Stimulated activated CD8-positive, alpha-beta memory T cell treated with anti-CD3 and anti-CD28 coated beads, Interleukin-4, amount 100 ng/mL, for 4 hours (primary cell): ENCODE measurements at places on chromosomes 1 and 21.

DNA sequence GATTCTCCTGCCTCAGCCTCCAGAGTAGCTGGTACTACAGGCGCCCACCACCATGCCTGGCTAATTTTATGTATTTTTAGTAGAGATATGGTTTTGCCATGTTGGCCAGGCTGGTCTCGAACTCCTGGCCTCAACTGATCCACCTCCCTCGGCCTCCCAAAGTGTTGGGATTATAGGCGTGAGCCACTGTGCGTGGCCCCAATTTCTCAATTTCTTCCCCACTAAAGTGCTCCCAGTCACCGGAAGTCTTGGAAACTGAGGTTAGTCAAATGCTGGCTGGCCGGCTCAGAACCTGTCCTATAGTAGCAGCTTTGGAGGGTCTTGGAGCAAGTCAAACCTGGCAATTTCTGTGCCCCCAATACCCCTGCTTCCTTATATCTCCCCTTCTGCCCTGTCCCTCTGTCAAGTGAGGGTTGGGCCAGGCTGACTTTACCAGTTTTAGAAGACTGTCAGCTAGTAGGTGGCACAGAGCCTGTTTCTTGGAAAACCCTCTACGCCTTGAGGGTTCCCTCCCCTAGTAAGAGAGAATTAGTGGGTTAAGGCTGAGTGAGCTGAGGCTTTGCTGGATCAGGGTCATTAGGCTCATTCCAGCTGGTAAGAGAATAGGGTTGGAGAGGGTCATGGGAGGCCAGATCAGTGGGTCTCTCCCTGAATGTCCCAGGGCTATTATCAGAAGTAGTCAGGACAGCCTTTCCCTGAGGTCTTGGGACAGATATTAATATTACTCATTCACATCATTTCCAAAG lies 8.3 kb upstream of the EPB41 start:
- no peak for DNase-seq

DNA sequence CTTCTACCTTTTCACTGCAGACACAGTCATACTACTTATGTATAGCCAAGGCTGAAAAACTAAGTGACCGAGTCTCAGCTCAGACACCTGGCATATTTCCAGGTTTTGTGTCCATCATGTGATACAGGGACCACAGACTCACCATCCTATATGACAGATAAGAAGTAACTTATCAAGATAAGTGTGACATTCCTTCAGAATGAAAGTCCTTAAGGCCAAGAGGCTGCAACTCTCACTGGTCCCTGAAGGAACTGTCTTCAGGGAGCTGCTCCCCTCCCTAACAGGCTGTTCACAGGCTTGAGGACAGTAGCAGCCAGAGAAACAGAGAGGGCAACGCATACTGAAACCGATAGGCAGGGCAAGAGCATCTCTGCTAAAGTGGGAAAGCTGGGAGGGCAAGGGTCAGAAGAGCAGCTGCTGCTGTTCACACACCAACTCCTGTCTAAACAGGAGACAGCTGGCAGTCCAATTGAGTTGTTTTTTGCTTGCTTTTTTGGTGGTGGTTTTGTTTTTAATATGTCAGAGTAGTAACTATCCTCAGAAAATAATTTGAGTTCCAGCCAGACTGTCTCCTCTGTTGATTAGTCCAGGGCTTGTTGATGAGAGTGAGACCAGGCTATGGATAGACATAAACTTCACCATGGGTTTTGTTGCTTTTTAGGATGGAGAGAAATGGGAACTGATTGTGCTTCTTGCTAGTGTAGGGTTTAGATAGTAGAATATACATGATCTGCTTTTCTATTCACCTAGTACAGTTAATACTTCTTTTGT lies 67.7 kb downstream of the MACF1 start:
- DNase-seq: no peak

GRCh38 chr21:20999659-21000058 lies 1.4 kb downstream of the NCAM2 start:
- no peak for DNase-seq

DNA sequence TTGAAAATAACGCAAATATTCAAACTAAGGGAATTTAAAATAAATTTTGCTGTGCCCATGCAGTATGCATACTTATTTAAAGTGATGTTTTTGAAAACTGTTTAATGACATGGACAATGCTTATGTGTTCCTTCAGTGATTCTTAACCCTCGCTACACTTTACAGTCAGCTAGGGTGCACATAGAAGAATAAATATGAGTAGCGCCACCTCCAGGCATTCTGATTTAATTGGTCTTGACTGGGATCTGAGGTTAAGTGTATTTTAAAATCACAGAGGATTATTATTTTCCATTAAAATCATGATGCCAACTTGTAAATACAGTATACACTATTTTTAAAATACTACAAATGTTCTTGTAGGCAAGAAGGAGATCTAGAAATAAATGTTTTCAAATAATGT lies 373.5 kb upstream of the ADGRL4 start:
- DNase-seq: no peak

DNA sequence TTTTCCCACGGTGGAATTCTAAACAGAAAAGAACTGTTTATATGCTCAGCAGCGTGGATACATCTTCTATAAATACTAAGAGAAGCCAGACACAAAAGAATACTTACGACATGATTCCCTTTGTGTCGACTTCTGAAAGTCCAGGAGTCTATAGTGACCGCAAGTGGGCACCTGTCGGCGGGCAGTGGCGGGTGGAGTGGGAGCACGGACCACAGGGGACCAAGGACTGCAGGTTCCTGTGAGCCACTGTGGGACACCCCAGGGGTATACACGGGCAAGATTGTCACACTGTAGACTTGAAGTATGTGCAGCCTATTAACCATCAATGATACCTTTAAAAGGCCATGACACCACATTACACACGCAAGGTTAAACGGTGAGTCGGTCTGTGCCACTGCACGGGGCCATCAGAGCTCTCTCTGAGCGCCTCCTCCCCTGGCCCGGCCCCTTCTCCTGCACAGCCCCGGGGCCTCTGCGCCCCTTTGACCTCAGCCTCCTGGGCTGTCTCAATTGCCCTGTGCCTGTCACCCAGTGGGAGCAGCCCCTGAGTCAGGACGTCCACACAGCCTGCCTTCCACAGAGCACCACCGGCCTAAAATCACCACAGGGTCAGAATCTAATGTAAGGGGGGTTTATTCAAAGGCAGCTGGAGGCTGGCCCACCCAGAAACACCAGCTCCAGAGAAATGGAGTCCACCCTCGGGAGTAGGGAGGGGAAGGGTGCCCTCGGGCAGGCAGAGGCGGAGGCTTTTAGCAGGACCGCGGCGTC lies 90.0 kb upstream of the COL6A1 start:
- DNase-seq: no peak

- DNase-seq: no peak
Measured at GRCh38 chr1:38990386-38990737, 714 bp upstream of the AKIRIN1 start.

- no peak for DNase-seq
Measured at GRCh38 chr1:205229399-205229871, 1.7 kb downstream of the TMCC2 start.

- DNase-seq: no peak
Measured at GRCh38 chr1:50271968-50272578, 151.2 kb downstream of the DMRTA2 start.

GRCh38 chr1:145947551-145947950 lies 10.3 kb downstream of the LIX1L start:
- DNase-seq: no peak

DNA sequence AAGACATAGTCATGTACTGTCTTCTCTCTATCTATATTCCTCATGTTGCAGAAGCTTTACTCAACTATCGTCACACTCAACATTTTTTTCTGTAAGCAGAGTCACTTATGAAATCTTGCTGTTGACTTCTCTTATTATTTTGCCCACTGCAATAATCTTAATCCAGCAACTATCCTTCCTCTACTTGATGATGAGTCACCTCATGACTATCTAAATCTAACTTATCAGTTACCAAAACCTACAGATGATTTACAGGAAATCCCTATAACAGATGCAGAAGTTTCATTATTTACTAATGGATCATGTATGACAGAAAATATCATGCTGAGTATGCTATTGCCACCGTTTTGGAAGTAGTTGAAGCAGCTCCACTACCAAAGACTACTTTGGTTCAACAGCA lies 378.9 kb downstream of the DUSP10 start:
- no peak for DNase-seq

- no peak for DNase-seq
Measured at GRCh38 chr1:66532798-66533783, 862 bp upstream of the SGIP1 start.

DNA sequence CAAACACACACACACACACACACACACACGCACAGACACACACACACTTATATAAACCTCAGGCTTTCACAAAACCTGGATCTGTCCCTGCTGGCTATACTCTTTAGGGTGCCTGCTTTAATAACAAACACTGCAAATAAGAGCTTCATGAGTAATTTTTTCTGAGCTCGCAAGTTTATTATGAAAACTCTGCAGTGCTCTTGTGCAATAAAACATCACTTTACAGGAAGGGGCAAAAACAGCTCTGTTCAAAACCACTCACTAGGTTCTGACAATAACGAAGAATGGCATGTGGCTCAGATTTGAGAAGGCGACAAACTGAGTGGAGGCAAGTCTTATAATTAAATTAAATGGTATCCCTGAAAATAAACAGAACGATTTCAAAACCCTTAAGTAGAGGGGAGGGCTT lies 42.6 kb upstream of the CTPS1 start:
- DNase-seq: no peak

DNA sequence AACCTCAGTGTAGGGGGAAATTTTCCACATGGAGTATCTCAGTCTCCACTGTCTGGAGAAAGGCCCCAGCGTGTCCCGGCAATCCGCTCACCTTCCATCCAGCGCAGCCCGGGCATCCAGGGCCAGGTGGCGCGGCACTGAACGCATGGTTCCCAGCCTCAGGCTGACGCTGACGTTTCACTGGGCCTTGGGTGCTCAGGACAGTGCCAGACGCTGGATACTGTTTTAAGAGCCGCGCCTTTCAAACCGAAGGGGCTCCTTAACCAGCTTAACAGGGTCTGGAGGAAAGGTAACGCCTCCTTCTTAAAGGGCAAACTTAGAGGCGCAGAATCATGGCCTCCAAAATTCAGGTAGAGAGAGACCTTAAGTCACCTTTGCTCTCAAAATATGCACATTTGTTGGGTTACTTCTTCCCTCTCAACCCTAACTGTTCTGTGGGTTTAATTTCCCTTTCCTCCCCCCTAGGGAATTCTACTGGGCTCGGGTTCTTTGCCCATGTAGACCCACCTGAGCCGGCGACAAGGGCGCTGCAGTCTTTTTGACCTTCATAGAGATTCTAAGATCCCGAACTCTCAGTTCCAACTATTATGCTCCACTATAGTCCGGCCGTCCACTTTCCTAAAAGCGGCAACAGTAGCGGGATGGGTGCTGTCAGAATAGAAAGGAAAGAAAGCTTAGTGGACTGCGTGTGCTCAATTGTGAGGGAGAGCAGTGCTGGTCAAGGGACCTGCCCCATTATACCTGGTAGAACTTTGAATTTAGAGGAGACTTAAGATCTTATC lies 3.5 kb upstream of the LHX9 start:
- DNase-seq: no peak

GRCh38 chr1:93613898-93614297 lies 67.7 kb downstream of the BCAR3 start:
- no peak for DNase-seq

DNA sequence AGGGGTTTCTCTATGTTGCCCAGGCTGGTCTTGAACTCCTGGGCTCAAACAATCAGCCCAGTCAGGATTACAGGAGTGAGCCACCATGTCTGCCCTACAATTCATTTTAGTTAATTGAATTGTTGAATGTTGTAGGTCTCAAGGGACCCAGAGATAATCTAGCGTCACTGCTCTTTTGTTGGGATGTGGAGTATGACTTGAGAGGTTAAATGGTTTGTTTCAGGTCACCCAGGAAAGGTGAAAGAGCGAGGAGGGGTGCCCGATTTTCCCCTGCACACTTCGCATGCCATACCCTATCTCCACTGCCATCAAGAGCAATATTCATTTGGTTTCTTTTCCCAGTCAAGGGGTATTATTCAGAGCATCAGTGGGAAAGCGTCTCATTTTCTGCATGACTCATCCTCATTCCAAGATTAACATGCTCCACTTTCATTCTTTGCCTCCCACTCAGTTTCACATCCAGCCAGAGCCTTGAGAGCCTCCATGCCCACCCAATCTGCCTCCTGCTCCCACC lies 13.1 kb upstream of the SLC30A1 start:
- DNase-seq: no peak

DNA sequence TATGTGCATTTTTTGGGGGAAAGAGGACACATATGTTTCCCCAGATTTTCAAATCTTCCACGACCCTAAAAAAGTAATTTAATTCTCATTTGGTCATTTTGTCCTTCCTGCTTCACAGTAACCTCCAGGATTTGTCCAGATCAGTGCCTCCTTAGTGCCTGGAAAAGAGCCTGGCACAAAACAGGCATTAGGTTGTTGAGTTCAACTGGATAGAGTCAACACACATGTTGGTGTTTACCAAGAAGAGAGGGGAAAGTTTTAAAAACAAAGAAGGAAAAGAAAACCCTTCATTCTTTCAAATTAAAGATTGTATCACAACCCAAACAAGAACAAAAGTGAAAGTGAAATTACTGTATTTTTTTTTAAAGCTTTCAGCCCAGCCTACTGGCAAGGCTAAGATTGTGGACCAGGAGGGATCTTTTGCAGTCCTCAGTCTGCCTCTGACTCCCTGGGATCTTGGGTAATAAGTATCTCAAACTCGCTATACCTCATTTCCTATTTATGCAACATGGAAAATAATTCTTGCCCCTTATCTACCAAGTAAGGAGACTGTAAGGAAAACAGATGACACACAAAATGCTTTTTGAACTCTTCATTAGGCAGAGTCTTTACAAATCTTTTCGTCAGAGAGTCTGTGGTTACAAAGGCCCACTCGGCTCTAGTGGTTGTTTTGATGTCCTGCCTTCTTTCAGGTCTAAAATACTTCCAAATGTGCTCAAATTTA lies 57.8 kb downstream of the ZNF281 start:
- DNase-seq: no peak

DNA sequence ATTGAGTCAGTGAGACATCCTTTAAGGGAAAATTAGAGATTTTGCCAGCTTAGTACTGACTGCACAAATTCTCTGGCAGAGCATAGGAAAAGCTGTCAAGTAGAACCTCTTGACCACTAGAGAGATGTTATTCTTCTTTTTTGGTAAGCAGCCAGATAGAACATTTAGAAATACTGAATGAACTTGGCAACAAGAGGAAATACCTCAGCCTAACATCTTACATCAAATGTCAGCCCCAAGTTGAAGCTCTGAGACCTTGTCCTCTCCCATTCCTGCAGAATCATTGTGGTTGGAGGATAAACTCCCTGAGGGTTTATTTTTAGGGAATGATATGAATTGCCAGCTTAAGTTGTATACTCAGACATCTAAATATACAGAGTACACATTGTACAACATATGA lies 53.5 kb downstream of the MIGA1 start:
- DNase-seq: no peak

GRCh38 chr1:6006882-6007281 lies 14.7 kb upstream of the NPHP4 start:
- no peak for DNase-seq

DNA sequence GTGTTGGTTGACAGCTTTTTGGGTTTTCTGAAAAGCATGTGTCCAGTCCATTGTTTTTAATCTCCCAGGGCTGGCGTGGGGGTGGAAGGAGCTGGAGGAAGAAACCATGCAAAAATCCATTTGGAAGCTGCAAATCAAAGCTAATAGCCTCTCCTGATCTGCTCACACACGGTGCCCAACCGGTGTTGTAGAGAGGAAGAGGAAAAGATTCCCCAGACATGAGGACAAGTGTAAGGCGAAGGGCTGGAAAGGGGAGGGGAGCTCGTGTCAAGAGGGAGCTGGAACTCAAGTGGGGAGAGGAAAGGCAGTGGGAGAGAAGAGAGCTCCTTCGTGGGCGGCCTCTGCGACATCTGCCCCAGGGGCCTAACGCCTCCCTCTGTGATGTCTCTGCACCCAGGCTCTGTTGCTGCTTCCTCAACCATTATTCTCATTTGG lies 112.3 kb upstream of the IRF2BP2 start:
- DNase-seq: no peak

- no peak for DNase-seq
Measured at GRCh38 chr1:242055749-242056320, 56.9 kb upstream of the MAP1LC3C start.
